Muscle of back (tissue), 13 donors: ENCODE measurements at places on chromosomes 6 and 20. TPM values are rescaled to one million over a fixed set of nuclear protein-coding genes. Genes with fewer than 3 reads are reported as not detected.

DNA sequence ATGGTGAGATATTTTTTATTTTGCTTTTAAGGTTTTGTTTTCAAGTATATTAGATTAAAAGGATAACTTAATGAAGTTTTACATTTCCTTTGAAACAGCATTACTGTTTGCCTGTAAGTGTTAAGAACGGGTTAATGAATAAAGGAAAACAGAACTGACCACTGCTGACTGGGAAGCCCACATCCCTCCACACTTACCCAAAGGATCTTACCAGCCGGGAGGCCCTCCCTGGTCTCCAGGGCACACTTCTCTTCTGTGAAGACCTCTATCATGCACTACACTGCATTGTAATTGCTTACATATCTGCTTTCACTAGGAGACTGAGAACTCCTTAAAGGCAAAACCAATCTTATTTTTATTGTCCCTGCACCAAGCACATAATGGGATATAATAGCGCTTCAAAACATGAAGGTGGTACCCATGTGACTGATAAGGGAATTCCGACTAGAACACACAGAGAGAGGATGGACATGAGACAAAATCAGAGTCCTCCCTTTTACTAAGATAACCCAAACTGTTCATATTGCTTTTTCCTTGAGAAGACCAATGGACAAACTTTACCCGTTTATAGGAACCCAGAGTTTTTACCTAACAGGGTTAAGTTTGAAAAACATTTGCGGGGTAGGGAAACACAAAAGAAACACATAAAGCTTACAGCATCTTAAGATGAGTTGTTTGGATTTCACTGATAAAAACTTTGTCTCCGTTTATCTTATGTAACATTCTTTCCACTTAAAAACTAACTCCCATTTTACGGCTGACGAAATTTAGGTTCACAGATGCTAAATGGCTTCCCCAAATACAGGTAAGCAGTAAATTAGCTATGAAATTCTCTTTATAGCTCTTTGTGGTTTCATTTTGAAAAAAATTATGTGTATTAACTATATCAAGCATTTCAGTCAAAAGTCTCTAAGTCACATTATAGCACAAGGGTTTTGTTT is 8.7 kb downstream of the EZR start:
- no peak for DNase-seq

DNA sequence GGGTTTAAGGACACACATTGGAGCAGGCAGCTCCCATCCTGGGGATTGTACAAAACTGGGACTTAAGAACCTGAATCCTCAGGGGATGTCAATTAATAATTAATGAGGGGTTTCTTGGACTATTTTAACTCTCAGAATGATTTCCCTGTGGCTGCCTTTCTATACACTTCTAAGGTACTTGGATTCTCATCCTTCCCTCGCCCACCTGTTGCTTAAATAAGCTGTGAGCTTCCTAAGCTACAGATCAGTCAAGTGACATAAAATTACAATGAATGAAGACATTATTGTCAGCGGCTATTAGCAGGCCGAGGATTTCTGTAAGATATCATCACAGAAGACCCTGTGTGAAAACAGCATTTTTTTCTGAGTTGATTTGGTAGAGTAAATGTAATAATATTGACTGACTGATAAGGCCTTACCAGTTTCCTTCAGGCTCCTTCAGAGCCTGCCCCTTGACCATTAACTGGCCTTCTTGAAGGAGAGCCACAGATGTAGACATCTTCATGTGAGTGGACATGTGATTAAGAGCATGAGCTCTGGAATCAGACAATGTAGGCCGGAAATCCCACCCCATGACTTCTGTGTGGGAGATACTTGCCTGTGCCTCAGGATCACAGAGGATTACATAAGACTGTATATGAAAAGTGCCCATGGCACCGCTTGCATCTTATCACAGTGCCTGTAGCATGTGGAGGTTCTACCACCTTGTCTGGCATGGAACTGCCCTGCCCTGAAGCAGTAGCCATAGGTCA is 101.7 kb downstream of the TULP4 start:
- no peak for DNase-seq

Gene WFDC5
- polyA plus RNA-seq = not detected

- DNase-seq = no peak
Observed at GRCh38 chr6:114151064-114151690, 180.2 kb upstream of the HDAC2 start.
